Transverse colon (tissue), 4 donors: ENCODE measurements at places on chromosomes 3 and 15. TPM values are rescaled to one million over a fixed set of nuclear protein-coding genes. Genes with fewer than 3 reads are reported as not detected.

NGLY1 gene
- 154 TPM for total RNA-seq

NMNAT3 gene
- total RNA-seq, result 7.9 TPM

PDHB gene
- 98.9 TPM for total RNA-seq

MST1R gene
- 323 TPM for total RNA-seq

KCNMB2 gene
- not detected for total RNA-seq

CKMT1A gene
- total RNA-seq, result 148 TPM
